ENCODE measurements at places on chromosomes 7 and 10. TPM values are rescaled to one million over a fixed set of nuclear protein-coding genes. Genes with fewer than 3 reads are reported as not detected.

GRCh38 chr7:130486114-130486953 lies 5.6 kb upstream of the MEST start:
- DNase-seq, result no peak

Gene GIMAP4
- not detected for total RNA-seq

GRCh38 chr10:103553743-103554487 lies 60.4 kb downstream of the NEURL1 start:
- DNase-seq, result no peak

Gene TACC2
- 8.5 TPM for total RNA-seq

DNA sequence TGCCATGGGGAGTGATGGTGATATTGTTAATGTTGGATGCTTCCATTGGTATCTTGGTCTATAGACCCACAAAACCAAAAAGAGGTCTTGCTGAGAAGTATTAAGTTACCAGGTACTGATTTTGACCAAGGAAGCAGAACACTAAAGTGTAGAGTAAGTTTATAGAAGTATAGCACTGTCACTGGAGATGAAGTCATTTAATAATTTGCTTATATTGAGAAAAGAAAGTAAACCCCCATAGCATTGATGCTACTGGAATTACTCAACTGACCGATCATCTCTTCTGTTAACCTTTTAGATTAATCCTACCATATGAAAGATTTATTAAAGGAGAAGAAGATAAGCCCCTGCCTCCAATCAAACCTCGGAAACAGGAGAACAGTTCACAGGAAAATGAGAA lies 183.2 kb downstream of the RTKN2 start:
- DNase-seq, result no peak

- DNase-seq, result peak; percentile 96
Observed at GRCh38 chr10:4243651-4244050, 458.6 kb upstream of the KLF6 start.

Gene STEAP1
- total RNA-seq, result 0.83 TPM

DNA sequence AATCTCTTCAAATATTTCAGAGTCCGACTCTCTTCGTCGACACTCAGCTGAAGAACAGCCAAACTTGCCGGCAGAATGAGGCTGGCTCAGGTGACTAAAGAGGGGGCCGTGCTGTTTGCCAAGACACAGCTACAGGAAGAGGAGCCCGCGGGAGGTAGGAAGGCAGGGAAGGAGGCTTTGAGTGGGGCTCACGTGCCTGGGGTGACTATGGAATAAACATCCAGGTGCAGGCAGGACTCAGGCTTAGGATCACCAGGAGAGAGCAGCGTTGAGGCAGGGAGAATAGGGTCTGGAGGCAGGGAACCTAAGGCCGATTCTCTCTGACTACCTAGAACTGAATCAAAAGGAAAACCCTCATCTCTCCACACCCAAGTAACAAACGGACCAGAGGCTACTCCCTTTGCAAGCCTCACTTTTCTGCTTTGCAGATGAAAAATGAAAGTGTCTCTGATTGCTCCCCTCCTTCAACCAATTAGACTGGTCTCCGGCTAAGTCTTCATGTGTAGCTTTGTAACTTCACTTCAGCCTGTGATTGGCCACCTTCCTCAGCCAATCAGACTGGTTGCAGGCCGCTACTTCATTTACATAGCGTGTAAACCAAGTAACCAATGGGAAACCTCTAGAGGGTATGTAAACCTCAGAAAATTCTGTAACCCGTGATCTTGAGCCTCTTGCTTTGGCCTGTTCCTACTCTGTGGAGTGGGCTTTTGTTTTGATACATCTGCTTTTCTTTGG lies 19.7 kb upstream of the BNIP3 start:
- peak; percentile 76 for DNase-seq

Gene SPDYE16
- total RNA-seq, result not detected

- peak; percentile 70 for DNase-seq
Observed at GRCh38 chr10:114684822-114685209, 26.7 kb upstream of the ABLIM1 start.

DNA sequence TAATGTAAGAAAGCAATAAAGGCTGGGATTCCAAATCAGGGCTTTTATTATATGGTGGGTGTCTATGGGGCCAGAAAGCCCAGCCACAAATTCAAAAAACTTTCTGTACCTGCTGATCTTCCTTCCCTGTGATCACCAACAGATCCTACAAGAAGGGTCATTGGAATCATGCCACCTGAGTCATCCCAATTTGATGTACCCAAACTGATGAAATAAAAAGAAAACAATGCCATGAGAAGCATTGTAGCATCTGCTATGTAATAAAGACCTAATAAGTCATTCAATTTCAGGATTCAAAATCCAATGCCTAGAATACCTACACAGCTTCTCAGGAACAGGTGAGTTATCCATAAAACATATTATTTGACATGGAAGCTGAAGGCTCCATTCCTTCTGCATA lies 228.8 kb downstream of the DKK1 start:
- peak; percentile 47 for DNase-seq

- DNase-seq, result no peak
Observed at GRCh38 chr7:859359-860030, 16.9 kb upstream of the GET4 start.

Gene CAMK2G
- total RNA-seq, result 38.5 TPM

Gene BLOC1S2
- 113 TPM for total RNA-seq

DNA sequence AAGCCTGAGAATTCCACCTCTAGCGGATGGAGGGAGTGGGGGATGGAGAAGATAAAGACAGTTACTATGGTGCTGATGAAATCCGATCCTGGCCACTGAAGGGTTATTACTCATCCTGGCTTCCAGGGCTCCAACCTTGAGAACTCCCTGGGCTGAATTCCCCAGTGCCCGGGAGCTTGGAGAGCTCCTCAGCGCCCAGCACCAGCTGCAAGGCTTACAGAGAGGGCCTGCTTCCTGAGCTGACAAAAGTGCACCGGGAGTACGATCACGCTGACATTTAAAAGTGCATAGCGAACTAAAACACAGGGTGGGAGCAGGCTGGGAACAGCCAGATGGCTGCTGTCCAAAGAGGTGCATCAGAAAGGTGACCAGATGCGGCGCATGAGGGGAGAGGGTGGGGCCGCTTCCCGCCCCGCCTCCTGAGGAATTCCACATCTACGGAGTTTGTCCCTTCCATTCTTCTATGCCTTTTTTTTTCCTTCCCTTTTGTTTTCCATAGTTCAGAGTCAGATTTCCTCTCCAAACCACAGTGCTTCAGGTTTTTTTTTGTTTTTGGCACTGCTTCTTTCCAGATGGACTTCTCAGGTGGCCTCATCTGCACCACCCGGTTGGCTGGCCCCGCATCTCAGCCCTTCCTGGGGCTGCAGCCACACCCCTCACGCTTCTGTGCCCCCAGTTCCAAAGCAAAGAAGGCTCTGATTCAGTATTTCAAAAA lies 62.4 kb upstream of the MKRN1 start:
- peak; percentile 92 for DNase-seq

GRCh38 chr10:79418274-79418673 lies 27.1 kb downstream of the ZCCHC24 start:
- DNase-seq, result no peak

DNA sequence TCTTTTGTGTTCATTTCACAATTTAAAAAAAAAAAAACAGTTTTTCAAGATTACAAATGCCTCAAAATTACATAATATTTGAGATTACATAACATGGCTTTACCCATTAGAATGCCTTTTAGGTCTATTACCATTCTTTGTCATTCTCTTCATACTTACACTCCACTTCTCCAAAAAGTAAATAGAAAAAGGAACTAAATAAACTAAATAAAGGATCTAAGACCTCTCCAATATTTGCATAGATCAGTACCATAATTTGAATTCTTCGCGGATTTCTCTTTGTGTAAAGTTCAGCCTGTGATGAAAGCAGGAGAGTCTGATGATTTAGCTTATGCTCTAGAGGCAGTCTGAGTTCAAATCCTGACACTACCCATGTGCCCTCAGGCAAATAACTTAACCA lies 56.4 kb upstream of the C1GALT1 start:
- no peak for DNase-seq

- DNase-seq, result no peak
Observed at GRCh38 chr10:121368347-121369025, 229.8 kb downstream of the FGFR2 start.

- DNase-seq, result no peak
Observed at GRCh38 chr10:100413173-100413572, 49.6 kb upstream of the WNT8B start.

GRCh38 chr7:125567686-125568085 lies 638.1 kb upstream of the POT1 start:
- no peak for DNase-seq

Gene RET
- 0.38 TPM for total RNA-seq

DNA sequence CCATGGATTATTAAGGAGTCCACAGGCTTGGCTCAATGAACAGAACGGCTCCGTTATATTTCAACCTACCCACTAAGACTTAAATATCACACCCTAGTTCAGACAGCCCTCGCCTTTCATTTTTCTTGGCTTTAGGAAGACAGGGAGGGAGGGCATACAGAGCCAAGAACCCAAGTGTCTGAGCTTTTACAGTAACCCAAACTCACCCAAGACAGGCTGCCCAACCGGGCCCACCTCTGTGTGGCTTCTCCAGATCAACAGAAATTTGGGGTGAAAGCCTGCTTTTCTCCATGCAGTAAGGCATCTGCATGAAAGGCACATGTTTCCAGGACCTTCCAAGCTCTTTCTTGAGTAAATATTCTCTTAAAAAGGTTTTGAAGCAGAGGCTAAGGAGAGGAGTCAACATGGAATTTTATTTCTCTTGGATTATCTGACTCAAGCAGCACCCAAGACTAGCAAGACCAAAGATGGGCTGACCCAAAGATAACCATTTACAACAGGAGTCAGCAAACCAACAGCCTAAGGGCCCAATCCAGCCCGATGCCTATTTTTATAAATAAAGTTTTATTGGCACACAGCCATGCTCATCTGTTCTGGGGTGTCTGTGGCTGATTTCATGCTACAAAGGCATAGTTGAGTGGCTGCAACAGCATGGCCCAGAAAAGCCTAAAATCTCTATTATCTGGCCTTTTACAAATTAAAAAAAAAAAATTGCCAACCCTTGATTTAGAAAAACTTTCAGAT lies 90.1 kb downstream of the KCNMA1 start:
- no peak for DNase-seq

DNA sequence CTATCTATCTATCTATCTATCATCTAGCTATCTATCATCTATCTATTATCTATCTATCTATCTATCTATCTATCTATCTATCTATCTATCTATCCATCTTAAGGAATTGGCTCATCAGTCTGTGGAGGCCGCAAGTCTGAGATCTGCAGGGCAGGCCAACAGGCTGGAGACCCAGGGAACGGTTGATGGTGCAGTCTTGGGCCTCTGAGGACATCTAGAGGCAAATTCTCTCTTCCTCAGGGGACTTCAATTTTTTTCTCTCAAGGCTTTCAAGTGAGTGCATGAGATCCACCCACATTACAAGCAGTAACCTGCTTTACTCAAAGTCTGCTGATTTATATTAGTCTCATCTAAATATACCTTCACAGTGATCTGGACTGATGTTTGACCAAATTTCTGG lies 197.0 kb downstream of the GLRX3 start:
- no peak for DNase-seq

DNA sequence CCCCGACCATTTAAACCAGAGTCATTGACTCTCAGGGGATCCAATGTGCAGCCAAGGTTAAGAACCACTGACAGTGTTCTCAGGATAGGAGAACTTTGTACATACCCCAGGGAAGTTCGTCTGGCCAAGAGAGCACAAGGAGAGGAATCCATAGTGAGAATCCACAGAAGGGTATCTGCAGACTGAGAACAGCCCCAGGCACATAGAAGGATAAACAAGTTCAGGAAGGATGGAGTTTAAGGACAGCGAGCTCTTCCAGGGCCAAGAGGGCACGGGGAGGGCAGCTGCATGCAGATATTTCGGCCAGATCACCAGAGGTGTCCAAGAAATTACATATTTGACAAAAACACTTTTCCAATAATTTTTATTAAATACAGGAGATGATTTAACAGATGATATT lies 16.4 kb downstream of the BLNK start:
- DNase-seq, result no peak

- no peak for DNase-seq
Observed at GRCh38 chr7:153858355-153858754, 193.8 kb upstream of the DPP6 start.

DNA sequence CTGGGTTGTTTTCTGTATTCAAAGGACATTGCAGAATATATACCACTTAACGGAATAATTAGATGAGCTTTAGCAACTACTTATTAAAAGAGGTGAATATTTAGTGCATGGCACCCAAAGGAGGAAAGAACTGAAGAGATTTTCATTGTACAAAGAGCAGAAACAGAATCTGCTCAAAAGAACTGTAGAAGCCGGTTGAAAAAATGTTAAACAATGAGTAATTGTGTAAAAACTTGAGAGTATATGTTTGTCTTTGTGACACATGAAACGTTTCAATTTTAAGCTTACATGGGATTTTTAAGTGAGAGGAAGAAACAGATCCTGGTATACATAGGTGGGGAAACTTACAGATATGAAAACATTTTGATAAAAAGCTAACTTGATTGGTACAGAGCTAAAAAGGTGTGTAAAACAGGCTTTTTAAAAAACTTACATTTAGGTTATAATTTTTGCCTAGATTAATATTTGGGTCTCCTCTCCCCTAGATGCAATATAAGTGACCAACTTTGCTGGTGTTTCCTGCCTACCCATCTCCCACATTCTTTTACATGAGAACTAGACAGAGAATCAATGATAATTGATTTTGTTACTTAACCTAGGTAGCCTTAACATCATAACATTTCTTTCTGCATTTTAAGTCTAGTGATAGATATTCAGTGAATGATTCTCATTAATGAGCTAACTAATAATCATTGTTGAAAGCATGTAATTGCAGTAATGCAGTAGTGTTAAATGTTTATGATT lies 6.8 kb downstream of the ARL5B start:
- no peak for DNase-seq

GRCh38 chr7:93262535-93262934 lies 30.4 kb downstream of the VPS50 start:
- DNase-seq, result no peak

DNA sequence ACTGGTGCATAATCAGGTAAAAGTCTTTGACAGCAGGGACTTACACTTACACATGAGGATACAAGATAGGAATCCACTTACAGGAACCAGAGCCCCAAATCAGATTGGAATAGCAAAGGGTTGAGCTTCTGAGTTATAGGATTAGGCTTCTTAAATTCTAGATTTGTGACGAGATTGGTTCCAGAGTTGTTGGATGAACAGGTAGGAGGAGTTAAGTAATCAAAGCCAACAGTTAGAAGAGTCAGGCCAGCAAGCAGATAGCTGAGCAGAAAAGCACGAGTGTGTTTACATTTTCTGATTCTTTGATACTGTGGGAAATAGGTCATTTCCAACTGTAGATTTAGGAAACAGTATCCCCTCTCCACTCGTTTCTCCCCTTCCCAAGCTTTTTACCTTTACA lies 167.0 kb downstream of the MDFIC start:
- no peak for DNase-seq

- DNase-seq, result no peak
Observed at GRCh38 chr10:1600861-1601260, 136.5 kb downstream of the ADARB2 start.

Gene SFXN3
- total RNA-seq, result 78.0 TPM

DNA sequence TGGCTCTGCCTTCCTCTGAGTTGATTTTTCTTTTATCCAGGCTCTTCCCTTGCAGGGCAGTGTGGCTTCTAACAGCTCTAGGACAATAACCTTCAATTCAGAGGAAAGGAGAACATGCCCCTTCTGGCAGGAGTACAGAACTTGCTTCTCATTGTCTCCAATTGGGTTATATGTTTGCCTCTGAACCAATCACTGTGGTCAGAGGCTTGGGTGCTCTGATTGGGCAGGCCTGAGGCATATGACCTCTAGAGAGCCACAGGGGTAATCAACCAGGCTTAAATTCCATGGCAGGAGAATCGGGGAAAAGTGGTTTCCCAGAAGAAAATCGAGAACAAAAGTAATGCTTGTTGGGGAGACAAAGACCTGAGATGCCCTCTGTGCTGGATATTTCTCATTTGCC lies 240.0 kb downstream of the REEP3 start:
- DNase-seq, result no peak

All from A172 (cell line).